ENCODE measurements at places on chromosomes 2 and 18. TPM values are rescaled to one million over a fixed set of nuclear protein-coding genes. Genes with fewer than 3 reads are reported as not detected.

GRCh38 chr18:6876641-6877041, 147.1 kb downstream of the ARHGAP28 start:
- no peaks in the 10 kb centered on the region for H3K4me1 ChIP-seq
- no peak overlapping the region for H3K27ac ChIP-seq
- no peaks in the 10 kb centered on the region for H3K36me3 ChIP-seq
- no peak for DNase-seq
- H3K4me3 ChIP-seq: no peak overlapping the region

GRCh38 chr2:1231466-1232063, 181.7 kb upstream of the TPO start:
- no peak for DNase-seq
- H3K36me3 ChIP-seq: no peaks in the 10 kb centered on the region
- H3K27ac ChIP-seq: no peak overlapping the region
- H3K4me1 ChIP-seq: no peaks in the 10 kb centered on the region
- H3K27me3 ChIP-seq: no peaks in the 10 kb centered on the region
- no peak overlapping the region for H3K4me3 ChIP-seq

CAPN10 gene
- total RNA-seq: 35.1 TPM

- H3K27ac ChIP-seq: no peak overlapping the region
- H3K4me3 ChIP-seq: no peak overlapping the region
- peak; percentile 22 for DNase-seq
- H3K36me3 ChIP-seq: no peaks in the 10 kb centered on the region
- no peaks in the 10 kb centered on the region for H3K4me1 ChIP-seq
Measured at GRCh38 chr2:128545085-128545484, 226.4 kb upstream of the HS6ST1 start.

DNA sequence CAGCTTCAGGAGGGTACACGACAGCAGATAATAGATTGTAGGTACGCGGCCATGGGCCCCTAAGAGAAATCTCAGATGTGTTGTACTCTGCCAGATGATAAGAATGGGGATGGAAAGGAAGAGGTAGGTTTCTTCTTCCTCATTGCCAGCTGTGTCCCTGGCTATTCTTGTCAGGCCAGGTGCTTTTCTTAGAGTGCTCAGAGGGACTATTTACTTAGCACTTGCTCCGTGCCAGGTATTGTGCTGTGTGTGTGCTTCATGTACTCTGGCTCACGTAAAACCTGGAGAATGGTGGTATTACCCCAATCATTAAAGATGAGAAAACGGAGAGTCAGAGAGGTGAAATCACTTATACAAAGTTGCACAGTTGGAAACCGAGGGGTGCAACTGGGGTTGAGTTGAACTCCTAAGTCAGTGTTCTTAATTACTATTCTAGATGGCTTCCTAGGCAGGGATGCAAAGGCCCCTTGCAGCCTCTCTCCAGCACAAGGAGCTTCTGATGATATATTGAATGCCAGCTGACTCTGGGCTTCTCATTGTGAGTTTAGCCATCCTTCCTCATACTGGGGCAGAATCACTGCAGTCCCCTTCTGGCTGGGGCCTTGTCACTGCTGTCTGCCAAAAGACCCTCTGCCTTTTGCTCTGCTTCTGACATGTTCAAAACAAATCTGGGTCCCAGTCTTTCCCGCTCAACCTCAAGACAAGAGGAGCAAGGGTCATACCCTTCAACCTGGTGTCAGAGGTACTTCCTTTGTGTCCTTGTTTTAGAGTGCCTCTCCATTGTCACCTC, 60.7 kb downstream of the LYPD1 start:
- no peaks in the 10 kb centered on the region for H3K36me3 ChIP-seq
- H3K4me3 ChIP-seq: no peak overlapping the region
- H3K4me1 ChIP-seq: peaks cover 3% of the 10 kb centered on the region
- no peaks in the 10 kb centered on the region for H3K27me3 ChIP-seq
- DNase-seq: no peak

MPP4 gene
- not detected for total RNA-seq

CHRNA1 gene
- total RNA-seq: not detected

- no peak for DNase-seq
- no peak overlapping the region for H3K4me3 ChIP-seq
- H3K27me3 ChIP-seq: no peaks in the 10 kb centered on the region
- H3K27ac ChIP-seq: no peak overlapping the region
- no peaks in the 10 kb centered on the region for H3K36me3 ChIP-seq
- no peaks in the 10 kb centered on the region for H3K4me1 ChIP-seq
Measured at GRCh38 chr2:147214914-147215313, 629.9 kb upstream of the ACVR2A start.

DNA sequence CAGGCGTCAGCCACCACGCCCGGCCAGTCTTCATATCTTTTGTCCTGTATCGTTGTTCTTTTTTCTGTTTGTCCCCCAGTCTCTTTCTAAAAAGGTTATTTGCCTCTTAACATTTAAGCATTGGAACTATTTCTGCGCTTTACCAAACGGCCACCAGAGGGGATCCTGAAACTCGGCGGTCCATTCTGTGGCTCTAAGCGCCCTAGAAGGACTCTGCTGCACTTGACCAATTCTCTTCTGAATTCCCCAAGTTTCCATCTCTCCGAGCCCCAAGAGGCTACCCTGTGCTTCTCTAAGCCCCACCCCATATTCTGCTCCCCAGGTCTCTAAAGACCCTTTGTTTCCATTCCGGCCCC, 33.1 kb upstream of the REG3G start:
- H3K4me3 ChIP-seq: peak overlapping the region; percentile 35
- peaks cover 14% of the 10 kb centered on the region for H3K27me3 ChIP-seq
- DNase-seq: peak; percentile 65
- no peak overlapping the region for H3K27ac ChIP-seq
- H3K36me3 ChIP-seq: no peaks in the 10 kb centered on the region
- peaks cover 5% of the 10 kb centered on the region for H3K4me1 ChIP-seq

- H3K4me1 ChIP-seq: no peaks in the 10 kb centered on the region
- H3K27ac ChIP-seq: no peak overlapping the region
- no peak overlapping the region for H3K4me3 ChIP-seq
- DNase-seq: no peak
- no peaks in the 10 kb centered on the region for H3K36me3 ChIP-seq
Measured at GRCh38 chr2:127121776-127122176, 14.8 kb upstream of the BIN1 start.

- no peak for DNase-seq
- H3K27ac ChIP-seq: no peak overlapping the region
- H3K36me3 ChIP-seq: peaks cover 21% of the 10 kb centered on the region
- no peaks in the 10 kb centered on the region for H3K27me3 ChIP-seq
Measured at GRCh38 chr2:134365356-134365755, 111.5 kb downstream of the MGAT5 start.

- H3K36me3 ChIP-seq: peaks cover 47% of the 10 kb centered on the region
- H3K4me3 ChIP-seq: no peak overlapping the region
- no peak for DNase-seq
- no peaks in the 10 kb centered on the region for H3K4me1 ChIP-seq
- no peak overlapping the region for H3K27ac ChIP-seq
Measured at GRCh38 chr2:24731040-24731439, 62.2 kb downstream of the PTRHD1 start.

GRCh38 chr2:33477473-33478468, 1.3 kb downstream of the RASGRP3 start:
- peak overlapping the region; percentile 69 for H3K4me3 ChIP-seq
- H3K36me3 ChIP-seq: no peaks in the 10 kb centered on the region
- peak; percentile 49 for DNase-seq
- peaks cover 9% of the 10 kb centered on the region for H3K4me1 ChIP-seq
- H3K27ac ChIP-seq: peak overlapping the region; percentile 90
- H3K27me3 ChIP-seq: no peaks in the 10 kb centered on the region

DNA sequence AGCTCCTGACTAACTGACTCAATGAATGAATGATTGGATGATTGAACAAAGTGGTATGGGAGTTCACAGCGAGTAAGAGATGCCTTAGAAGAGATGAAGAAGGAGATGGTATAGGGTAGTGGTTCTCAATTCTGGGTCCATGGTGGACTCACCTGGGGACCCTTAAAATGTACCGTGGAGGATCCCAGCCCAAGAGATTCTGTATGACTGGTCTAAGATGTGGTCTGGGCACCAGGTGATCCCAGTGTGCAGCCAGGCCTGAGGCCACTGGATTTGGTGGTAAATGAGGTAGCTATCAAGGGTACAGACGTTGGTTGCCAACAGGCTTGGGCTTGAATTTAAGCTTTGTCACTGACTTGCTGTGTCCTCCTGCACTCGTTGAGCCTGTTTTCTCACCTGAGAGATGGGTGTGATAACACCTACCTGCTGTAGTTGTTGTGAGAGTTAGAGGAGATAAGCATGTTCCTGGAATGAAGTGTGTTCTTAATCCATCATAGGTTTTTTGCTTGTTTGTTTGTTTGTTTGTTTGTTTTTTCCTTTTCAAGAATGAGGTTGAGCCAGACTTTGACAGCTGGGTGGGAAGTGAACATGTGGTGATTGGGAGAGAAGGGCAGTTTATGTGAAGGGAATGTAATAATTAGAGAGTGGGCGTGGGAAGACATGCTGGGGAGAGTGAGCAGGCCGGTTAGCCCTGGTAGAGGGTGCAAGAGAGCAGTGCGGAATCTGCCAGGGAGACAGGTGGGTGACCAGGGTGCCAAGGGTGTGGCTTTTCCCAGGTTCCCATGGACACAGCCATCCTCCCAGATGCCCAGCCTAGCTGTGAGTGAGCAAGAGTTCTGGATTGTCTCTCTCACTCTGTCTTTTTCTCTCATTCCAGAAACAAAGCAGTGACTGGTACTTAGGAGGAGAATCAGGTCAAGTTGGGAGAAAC, 31.4 kb upstream of the IL1B start:
- H3K27me3 ChIP-seq: no peaks in the 10 kb centered on the region
- no peak overlapping the region for H3K4me3 ChIP-seq
- no peaks in the 10 kb centered on the region for H3K36me3 ChIP-seq

TEX44 gene
- total RNA-seq: not detected

DNA sequence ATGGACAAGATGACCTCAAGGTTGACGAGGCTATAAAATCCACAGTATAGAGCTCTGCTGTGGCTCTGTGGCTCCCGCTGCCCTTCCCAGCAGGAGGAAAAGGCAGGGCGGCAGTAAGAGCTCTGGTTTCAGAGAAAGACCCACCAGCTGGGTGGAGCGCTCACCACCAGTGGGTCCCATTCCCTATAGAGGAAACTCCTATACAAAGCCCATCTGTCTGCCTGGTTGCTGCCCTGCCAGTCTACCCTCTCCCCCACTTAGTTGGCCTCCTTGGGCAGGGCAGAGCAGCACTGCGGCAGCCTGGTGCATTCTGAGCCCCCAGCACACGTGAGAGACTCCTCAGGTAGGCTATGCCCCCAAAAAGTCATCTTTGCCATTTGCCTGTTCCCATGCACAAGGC, 26.5 kb downstream of the TNS1 start:
- H3K4me3 ChIP-seq: no peak overlapping the region
- H3K27me3 ChIP-seq: no peaks in the 10 kb centered on the region
- no peaks in the 10 kb centered on the region for H3K36me3 ChIP-seq
- no peak for DNase-seq

LYPD1 gene
- total RNA-seq: 8.4 TPM

DNA sequence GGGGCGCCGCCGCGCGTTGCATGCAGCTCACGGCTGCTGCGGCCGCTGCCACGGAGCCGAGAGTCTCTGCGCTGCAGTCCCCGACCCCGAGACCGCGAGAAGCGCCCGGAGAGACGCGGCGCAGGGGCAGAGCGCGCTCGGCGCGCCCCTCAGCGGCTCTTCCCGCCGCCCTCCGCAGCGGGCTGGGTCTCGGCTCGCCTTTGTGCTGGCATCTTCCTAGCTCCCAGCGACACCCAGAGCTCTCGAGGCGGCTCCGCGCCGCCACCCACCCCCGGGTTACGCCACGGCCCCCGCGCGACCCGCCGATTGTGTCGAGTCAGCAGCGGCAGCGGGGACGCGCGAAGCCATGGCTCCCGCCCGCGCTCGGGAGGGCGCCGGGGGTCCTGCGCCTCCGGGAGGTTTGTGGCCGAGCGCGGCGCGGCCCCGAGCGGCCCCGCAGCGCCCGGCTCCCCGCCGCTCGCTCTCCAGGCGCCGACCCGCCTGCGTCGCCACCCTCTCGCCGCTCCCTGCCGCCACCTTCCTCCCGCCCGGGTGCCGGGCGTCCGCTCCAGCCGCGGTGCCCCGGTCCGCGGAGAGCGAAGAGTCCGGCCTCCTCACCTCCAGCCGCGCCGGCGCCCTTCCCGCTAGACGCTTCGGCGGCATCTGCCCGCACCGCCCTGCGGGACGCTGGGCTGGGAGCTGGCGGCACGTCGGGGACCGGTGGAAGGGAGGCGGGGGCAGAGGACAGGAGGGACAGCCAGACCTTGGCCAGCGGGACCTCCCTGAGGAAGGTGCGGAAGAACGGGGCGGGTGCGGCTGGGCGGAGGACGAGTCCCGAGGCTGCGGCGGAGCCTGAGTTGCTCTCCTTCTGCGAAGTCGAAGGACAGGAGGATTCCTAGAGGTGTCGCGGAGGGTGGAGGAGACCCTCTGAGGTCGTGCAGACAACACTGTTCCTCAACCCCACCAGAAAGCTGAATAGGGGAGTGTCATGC, 46.3 kb upstream of the CCDC150 start:
- H3K4me3 ChIP-seq: peak within 1 kb of the TSS; percentile 59
- H3K4me1 ChIP-seq: peaks cover 15% of the 10 kb centered on the region
- DNase-seq: peak; percentile 84
- H3K36me3 ChIP-seq: no peaks in the 10 kb centered on the region
- peaks cover 31% of the 10 kb centered on the region for H3K27me3 ChIP-seq
- no peak within 1 kb of the TSS for H3K27ac ChIP-seq

DNA sequence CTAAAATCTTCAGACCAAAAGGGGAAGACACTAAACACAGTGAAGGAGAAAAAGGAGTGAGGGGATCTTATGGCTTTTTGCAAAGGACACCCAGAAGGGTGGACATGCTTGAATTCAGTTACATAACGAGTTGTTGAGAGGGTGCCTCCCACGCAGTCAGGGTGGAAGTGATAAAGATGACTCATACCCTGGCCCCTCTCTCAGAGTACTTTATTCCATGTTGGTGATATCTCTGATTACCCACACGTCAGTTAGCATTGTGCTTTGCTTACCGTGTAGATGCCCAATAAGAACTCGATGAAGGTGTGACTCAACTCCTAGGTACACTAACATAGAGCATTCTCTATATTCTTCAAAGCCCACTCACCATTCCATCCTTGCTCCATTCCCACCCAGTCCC, 44.4 kb downstream of the EN1 start:
- peaks cover 40% of the 10 kb centered on the region for H3K27me3 ChIP-seq
- peaks cover 2% of the 10 kb centered on the region for H3K4me1 ChIP-seq
- H3K4me3 ChIP-seq: no peak overlapping the region
- H3K36me3 ChIP-seq: no peaks in the 10 kb centered on the region
- no peak for DNase-seq
- H3K27ac ChIP-seq: no peak overlapping the region

GRCh38 chr2:25306777-25307368, 34.9 kb downstream of the DNMT3A start:
- no peak overlapping the region for H3K4me3 ChIP-seq
- no peak for DNase-seq
- no peaks in the 10 kb centered on the region for H3K27me3 ChIP-seq
- no peak overlapping the region for H3K27ac ChIP-seq
- peaks cover 7% of the 10 kb centered on the region for H3K36me3 ChIP-seq

DNA sequence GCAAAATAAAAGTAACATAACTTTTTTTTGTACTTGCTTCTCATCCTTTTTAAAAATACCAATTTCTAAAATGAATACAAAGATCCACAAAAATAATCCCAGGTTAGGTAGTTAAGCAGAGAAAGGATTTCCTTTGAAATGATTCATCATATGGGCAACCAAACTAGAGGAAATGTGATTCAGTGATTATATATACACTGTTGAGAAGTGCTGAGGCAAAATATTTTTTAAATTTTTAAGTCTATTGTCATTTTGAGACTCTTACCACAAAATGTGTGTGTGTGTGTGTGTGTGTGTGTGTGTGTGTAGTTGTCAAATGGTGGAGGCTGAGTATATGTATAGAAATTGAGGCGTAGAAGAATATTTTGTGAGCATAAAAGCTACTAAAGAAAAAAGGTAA, 1075.3 kb downstream of the LRP1B start:
- H3K27me3 ChIP-seq: no peaks in the 10 kb centered on the region
- no peaks in the 10 kb centered on the region for H3K4me1 ChIP-seq
- H3K4me3 ChIP-seq: no peak overlapping the region
- no peak overlapping the region for H3K27ac ChIP-seq
- no peak for DNase-seq
